ENCODE measurements at places on chromosomes 3 and 15. TPM values are rescaled to one million over a fixed set of nuclear protein-coding genes. Genes with fewer than 3 reads are reported as not detected.

GRCh38 chr3:15102256-15102655 lies 3.3 kb upstream of the RBSN start:
- no peaks in the 10 kb centered on the region for H3K36me3 ChIP-seq
- peaks cover 15% of the 10 kb centered on the region for H3K4me1 ChIP-seq
- H3K4me3 ChIP-seq: no peak overlapping the region
- peaks cover 10% of the 10 kb centered on the region for H3K27me3 ChIP-seq
- H3K27ac ChIP-seq: no peak overlapping the region

- no peak for DNase-seq
- H3K27me3 ChIP-seq: peaks cover 24% of the 10 kb centered on the region
- H3K27ac ChIP-seq: no peak overlapping the region
These were observed 3.5 kb upstream of the UBE2E2 start for GRCh38 chr3:23199649-23200048.

DNA sequence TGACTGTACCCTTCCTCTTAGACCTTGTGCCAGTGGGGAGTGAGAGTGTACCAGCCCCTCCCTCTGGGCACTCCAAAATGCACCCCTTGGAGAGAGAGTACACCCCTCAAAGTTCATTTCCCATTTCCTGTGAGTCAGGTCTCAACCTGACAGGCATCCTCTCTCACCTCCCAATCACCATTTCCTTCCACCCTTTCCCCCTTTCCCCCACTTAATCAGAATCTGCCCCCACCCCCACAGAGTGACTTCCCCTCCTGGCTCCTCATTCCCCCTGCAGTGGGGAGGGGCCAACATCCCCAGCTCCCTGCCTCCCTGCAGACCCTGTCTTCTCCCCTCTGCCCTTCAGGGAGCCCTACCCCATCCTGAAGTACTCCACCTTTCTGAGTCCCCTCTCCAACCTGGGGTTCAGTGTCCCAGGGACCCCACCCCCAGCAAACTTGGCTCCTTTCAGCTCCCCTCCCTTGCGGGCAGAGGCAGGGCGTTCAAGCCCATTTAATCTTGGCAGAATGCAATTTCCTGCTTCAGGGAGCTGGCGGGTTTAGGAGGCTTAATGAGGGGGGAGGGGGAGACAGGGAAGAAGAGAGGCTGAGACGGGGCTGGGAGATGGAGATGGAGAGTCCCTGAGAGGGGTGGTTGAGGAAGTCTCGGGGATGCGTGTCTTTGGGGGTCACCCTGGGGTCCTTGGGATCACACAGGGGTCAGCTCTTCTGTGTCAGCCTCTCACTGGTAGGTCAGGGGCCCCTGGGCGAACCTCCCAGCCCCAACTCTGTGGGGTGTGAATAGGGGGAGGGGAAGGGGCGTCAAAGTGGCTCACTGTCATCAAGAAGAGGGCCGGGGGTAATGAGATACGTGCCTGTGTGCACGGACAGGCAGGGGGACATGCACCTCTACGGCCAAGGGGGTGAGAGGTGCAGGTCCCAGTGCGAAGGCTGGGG lies 16.6 kb upstream of the SEMA3F start:
- peaks cover 54% of the 10 kb centered on the region for H3K4me1 ChIP-seq
- H3K4me3 ChIP-seq: peak overlapping the region; percentile 44
- H3K27ac ChIP-seq: peak overlapping the region; percentile 94
- H3K27me3 ChIP-seq: no peaks in the 10 kb centered on the region

Gene UROC1
- not detected for total RNA-seq

DNA sequence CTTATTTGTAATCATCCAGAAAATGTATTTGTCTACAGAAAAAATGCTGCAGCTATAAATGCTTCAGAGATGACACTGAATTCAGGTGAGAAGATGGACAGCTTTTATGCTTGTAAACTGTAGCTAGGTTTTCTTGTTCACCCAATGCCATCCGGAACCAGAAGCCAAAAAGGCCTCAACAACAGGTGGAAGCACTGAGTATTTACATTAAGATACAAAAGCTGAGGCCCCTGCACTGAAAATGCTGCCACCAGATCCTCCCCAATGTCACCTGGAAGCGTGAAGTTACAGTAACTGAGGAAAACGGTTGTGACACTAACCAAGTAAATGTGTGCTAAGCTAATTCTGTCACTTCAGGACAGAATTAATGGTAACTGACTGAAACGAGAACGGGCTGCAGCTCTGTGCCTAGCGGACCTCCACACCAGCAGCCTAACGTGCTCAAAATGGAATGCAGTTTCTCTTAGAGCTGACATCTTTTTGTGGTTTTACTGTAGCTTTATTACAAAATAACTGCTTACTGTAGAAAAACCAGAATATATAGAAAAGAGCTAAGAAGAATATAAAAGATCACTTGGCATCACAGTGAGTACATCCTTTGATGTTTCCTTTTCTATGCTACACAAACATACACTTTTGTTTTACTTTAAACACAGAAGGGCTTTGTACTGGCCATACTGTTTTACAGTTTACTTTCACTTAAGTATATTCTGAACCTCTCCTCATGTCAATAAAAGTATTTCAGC lies 7.6 kb downstream of the CHSY1 start:
- no peak for DNase-seq
- no peak overlapping the region for H3K4me3 ChIP-seq
- peaks cover 3% of the 10 kb centered on the region for H3K36me3 ChIP-seq
- H3K4me1 ChIP-seq: peaks cover 68% of the 10 kb centered on the region
- peak overlapping the region; percentile 0 for H3K27ac ChIP-seq
- H3K27me3 ChIP-seq: no peaks in the 10 kb centered on the region

Gene DOCK3
- 21.4 TPM for total RNA-seq

- peaks cover 36% of the 10 kb centered on the region for H3K4me1 ChIP-seq
- peaks cover 12% of the 10 kb centered on the region for H3K36me3 ChIP-seq
- DNase-seq: no peak
- no peak overlapping the region for H3K4me3 ChIP-seq
- H3K27ac ChIP-seq: peak overlapping the region; percentile 72
These were observed 66.5 kb downstream of the DPH6 start for GRCh38 chr15:35479423-35479822.

GRCh38 chr15:92616621-92617548 lies 38.7 kb downstream of the FAM174B start:
- no peak overlapping the region for H3K27ac ChIP-seq
- H3K4me1 ChIP-seq: peaks cover 9% of the 10 kb centered on the region
- DNase-seq: no peak
- H3K4me3 ChIP-seq: no peak overlapping the region
- no peaks in the 10 kb centered on the region for H3K27me3 ChIP-seq
- peaks cover 5% of the 10 kb centered on the region for H3K36me3 ChIP-seq

- peaks cover 15% of the 10 kb centered on the region for H3K4me1 ChIP-seq
- peaks cover 58% of the 10 kb centered on the region for H3K27me3 ChIP-seq
- H3K27ac ChIP-seq: peak within 1 kb of the TSS; percentile 27
- peak within 1 kb of the TSS; percentile 70 for H3K4me3 ChIP-seq
- DNase-seq: peak; percentile 71
- H3K36me3 ChIP-seq: no peaks in the 10 kb centered on the region
These were observed at the start of gene ZNF385D for GRCh38 chr3:21750831-21751391. ZNF385D (minus strand) TSS chr3:21751210; CDS start chr3:21750916, 294 bp downstream.

Gene C15orf61
- total RNA-seq: 7.8 TPM

DNA sequence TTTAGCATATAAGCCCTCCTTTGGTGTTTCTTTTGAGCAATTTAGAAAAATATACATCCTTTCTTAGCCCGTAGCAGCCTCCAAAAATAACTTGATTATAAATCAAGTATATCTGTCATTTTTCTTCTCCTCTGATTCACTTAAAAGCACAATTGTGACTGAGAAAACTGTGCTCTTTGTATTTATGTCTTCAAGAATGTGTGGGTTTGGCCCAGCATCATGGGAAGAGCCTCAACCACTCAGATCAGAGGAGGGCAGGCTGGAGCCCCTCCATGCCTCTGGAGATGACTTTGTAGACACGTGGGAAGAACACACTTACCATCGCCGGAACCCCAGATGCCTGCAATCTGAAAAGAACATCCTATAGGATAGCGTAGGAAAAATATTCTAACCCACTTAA lies 123.8 kb upstream of the FEZF2 start:
- H3K36me3 ChIP-seq: no peaks in the 10 kb centered on the region
- H3K27me3 ChIP-seq: peaks cover 26% of the 10 kb centered on the region
- H3K27ac ChIP-seq: no peak overlapping the region
- no peak for DNase-seq

All from mesothelial cell of epicardium (in vitro differentiated cells).